ENCODE measurements at places on chromosomes 5 and 9. TPM values are rescaled to one million over a fixed set of nuclear protein-coding genes. Genes with fewer than 3 reads are reported as not detected.

GRCh38 chr5:156496291-156496690 is 169.3 kb downstream of the SGCD start:
- no peak overlapping the region for H3K27ac ChIP-seq
- H3K4me1 ChIP-seq = no peaks in the 10 kb centered on the region
- no peaks in the 10 kb centered on the region for H3K27me3 ChIP-seq
- DNase-seq = no peak

DNA sequence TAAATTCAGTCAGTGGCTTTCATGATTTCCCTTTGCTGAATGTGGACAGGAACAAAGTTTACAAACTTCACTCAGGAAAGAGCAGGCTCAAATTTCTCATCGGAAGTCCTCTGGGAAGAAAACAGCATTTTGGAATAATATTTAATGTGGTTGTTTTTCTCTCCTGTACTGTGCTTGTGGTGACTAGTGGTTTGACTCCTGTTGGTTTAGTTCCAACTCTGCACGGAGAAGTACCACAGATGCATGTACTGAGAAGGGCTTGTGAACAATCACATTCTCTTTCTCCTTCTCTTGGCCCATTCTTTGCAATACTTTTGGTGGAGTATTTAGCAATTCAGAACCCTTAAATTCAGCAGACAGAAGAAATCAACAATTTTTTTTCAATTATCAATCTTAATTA is 13.3 kb downstream of the MPDZ start:
- H3K36me3 ChIP-seq = no peaks in the 10 kb centered on the region
- no peak overlapping the region for H3K4me3 ChIP-seq
- H3K27ac ChIP-seq = no peak overlapping the region
- H3K4me1 ChIP-seq = no peaks in the 10 kb centered on the region
- DNase-seq = no peak

DNA sequence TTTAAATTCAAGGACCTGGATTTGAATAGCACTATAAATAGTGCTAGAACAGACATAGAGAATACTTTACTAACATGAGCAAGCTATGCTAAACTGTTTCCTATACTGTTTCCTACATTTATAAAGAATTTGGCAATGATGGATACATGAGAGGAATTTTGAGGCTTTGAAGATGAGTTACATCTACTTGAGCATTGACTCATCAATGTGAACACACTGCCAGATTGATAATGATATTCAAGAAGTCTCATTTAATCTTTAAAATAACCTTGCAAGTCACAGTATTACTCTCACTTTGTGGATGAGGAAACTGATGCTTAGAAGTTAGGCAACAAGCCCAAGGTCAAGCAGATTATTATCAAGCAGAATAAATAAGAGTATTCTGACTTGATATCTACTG is 281.9 kb downstream of the DNAH5 start:
- H3K4me1 ChIP-seq = no peaks in the 10 kb centered on the region
- no peaks in the 10 kb centered on the region for H3K27me3 ChIP-seq

- no peak for DNase-seq
- no peaks in the 10 kb centered on the region for H3K36me3 ChIP-seq
- no peak overlapping the region for H3K4me3 ChIP-seq
- H3K4me1 ChIP-seq = no peaks in the 10 kb centered on the region
These were observed 126.0 kb downstream of the STK32A start for GRCh38 chr5:147360816-147361215.

DNA sequence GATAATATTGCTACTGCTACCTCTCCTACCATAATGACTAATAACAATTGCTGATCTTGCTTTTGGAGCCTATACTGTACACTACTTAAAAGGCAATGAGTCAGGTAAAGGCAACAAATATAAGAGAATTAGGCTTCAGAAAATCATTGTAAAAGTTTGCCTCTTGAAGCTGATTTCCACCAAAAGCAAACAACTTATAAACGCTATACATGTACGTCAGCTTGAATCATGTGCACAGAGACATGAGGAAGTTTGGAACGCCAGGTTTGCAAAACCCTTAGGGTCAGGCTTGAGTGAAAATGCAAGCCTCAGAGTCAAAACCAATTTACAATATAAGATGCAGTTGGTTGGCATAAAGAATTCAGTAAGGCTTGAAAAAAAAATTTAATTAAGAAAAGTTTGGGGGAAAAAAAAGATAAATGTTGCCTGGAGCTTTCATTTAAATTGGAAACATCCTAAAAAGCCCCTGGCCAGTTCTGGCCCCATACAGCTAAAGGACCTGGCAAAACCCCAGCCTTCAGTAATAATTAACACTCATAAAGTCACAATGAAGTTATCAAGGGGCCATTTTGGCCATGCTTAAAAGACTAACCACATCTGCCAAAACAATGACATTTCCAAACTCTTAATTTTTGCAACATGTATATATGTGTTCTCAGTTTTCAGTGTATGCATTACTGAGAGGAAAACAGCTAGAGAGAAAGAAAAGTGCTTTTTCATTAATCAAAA is 181.0 kb upstream of the NFIL3 start:
- H3K4me1 ChIP-seq = no peaks in the 10 kb centered on the region
- DNase-seq = no peak
- no peaks in the 10 kb centered on the region for H3K36me3 ChIP-seq
- H3K27ac ChIP-seq = no peak overlapping the region
- H3K27me3 ChIP-seq = no peaks in the 10 kb centered on the region

The ABO gene
- 1.1 TPM for total RNA-seq

The PCDHB16 gene
- 2.0 TPM for total RNA-seq

Measured in spleen (tissue), 13 donors.